CD4-positive, alpha-beta T cell (primary cell): ENCODE measurements at places on chromosomes 16 and 17.

GRCh38 chr16:73847090-73847489 is 449.5 kb upstream of the PSMD7 start:
- H3K36me3 ChIP-seq: no peaks in the 10 kb centered on the region
- H3K27me3 ChIP-seq: no peaks in the 10 kb centered on the region
- H3K4me3 ChIP-seq: no peak overlapping the region
- no peak for DNase-seq
- no peak overlapping the region for H3K27ac ChIP-seq

- H3K4me3 ChIP-seq: peak overlapping the region; percentile 94
- H3K27ac ChIP-seq: peak overlapping the region; percentile 92
- H3K4me1 ChIP-seq: peaks cover 90% of the 10 kb centered on the region
- no peaks in the 10 kb centered on the region for H3K27me3 ChIP-seq
- peak; percentile 93 for DNase-seq
Observed at GRCh38 chr17:78133971-78134898, 3.7 kb downstream of the TMC8 start.

DNA sequence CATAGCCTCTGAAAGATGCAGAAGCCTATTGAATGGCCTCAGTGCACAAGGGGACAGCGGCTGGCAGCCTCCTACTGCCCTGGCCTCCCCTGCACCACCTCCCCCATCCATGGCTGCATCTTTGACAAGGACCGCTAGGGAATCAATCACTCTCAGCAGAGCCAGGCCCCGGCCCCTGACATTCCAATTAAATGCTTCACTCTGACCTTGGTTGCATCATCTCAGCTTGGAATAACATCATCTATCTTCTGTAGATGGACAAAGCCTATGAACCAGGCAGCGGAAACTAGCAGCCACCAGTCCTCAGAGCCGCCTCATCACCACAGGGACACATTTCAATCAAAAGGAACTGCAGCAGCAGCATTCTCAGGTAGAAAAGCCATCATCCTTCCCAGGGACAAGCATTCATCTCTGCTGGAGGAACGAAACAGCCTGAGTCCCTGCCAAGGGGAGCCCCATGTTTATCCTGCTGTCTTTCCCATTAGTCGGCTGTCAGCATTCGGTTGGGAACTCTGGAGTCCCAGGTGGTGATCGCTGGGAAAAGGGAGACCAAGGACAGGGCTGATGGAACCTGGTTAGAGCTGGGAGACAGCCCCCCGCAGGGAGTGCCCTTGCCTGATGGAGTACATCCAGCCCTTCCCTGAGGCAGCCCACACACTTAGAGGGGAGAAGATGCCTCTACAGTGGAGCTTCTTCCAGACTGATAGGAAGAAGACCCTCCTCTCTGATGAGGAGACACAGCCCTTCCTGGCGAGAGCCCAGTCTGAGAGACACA is 11.5 kb upstream of the TMEM132E start:
- DNase-seq: no peak
- no peaks in the 10 kb centered on the region for H3K36me3 ChIP-seq
- no peak overlapping the region for H3K27ac ChIP-seq
- no peak overlapping the region for H3K4me3 ChIP-seq
- no peaks in the 10 kb centered on the region for H3K4me1 ChIP-seq

GRCh38 chr17:48871035-48871550 is 21.5 kb upstream of the ATP5MC1 start:
- H3K27ac ChIP-seq: no peak overlapping the region
- H3K27me3 ChIP-seq: no peaks in the 10 kb centered on the region
- no peaks in the 10 kb centered on the region for H3K4me1 ChIP-seq
- no peak overlapping the region for H3K4me3 ChIP-seq
- peaks cover 3% of the 10 kb centered on the region for H3K36me3 ChIP-seq

GRCh38 chr17:59266745-59267144 is 46.4 kb downstream of the GDPD1 start:
- H3K27ac ChIP-seq: no peak overlapping the region
- H3K27me3 ChIP-seq: no peaks in the 10 kb centered on the region
- no peak for DNase-seq
- no peaks in the 10 kb centered on the region for H3K4me1 ChIP-seq

- DNase-seq: peak; percentile 41
- H3K4me3 ChIP-seq: no peak overlapping the region
- H3K27me3 ChIP-seq: no peaks in the 10 kb centered on the region
- no peaks in the 10 kb centered on the region for H3K36me3 ChIP-seq
- no peaks in the 10 kb centered on the region for H3K4me1 ChIP-seq
- H3K27ac ChIP-seq: no peak overlapping the region
Observed at GRCh38 chr17:10631048-10631700, 25.9 kb downstream of the MYH3 start.
